SJCRH30 (cell line): ENCODE measurements at places on chromosomes 7 and 10. TPM values are rescaled to one million over a fixed set of nuclear protein-coding genes. Genes with fewer than 3 reads are reported as not detected.

PLPP4 gene
- 0.12 TPM in 1 of 2 replicates, not detected in the other for total RNA-seq

AGAP5 gene
- total RNA-seq = 2.2 and 2.7 TPM in 2 replicates

PARP12 gene
- not detected in 2 replicates for total RNA-seq

RNF32 gene
- total RNA-seq = 0.76 and 0.97 TPM in 2 replicates

TWNK gene
- total RNA-seq = 27.3 and 30.4 TPM in 2 replicates

DNA sequence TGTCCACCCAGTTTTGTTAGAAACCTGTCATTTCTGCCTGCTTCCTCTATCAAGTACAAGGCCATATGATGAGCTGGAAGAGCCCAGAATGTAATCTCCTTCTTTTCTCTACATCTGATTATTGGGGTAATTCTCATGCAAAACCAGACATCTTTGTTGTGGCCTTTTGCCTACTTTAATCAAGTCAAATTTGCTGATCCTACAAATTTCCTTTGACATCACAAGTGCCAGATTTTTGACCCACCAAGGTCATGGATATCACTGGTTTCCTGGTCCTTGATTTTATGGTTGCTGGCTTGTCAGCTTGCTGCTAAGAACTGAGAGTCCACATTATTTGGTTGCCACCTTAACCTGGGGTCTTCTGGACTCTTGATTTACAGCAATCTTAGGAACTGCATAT, 336.1 kb downstream of the TFEC start:
- no peak for DNase-seq

DNA sequence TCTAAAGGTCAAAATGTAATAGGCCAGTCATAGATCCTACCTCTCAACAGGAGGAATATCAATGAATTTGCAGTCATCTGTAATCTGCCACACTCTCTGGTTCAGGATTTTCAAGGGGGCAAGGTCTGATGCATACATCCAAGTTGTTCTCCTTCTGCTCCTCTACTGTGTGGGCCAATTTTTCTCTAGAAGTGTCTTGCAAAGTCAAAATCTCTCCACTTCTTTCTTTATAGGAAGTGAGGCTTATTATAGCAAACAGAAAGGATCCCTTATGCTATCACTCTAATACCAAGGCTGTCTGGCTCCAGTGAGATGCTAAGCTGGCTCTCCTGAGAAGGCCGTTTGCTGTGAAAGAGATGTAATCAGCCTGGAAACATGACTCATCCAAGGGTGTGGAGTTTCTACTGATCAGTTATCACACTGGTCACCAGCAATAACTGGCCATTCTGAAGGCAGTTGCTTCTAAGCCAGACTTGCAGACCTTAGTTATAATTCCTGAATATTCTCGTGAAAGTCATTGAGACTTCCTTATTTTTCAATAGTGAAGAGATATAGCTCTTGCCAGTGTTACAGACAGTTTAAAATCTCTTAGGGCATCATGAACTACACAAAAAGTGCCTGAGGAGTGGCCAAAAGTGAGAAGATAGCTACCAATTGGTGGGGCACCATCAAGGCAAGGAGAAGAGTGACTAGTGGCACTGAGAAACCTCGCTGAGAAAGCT, 43.2 kb upstream of the LRGUK start:
- no peak for DNase-seq

GRCh38 chr7:98178762-98179490, 32.3 kb upstream of the BHLHA15 start:
- no peak for DNase-seq

DNA sequence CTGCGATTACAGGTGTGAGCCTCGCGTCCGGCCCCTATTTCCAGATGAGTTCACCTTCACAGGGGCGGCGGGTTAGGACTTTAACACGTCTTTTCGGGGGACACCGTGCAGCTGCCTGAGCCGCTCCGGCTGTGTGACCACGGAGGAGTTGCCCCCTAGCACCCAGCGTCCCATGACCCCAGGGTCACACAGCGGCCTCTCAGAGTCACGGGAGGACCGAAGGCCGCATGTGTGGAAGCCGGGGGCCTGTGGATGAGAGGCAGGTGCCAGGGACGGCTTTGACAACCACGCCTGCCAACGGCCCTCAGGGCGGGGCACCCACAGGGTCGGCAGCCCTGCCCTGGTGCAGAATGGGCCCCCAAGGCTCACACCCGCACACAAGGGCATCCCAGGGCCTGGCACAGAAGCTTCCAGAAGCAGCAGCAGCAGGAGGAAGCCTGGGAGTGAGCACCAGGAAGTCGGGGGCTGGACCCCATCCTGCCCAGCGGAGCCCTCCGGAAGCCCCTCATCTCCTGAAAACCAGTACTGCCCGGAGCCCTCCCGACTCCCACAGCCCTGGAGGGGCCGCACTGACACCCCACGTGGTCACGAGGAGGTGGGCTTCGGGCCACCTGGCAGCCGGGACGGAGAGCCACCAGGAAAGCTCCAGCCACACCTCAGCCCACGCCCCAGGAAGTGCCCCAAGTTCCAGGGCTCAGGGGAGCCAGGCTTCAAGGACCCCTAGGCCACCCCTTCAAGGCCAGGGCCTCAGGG, 32.7 kb downstream of the ADAP1 start:
- no peak for DNase-seq

DNA sequence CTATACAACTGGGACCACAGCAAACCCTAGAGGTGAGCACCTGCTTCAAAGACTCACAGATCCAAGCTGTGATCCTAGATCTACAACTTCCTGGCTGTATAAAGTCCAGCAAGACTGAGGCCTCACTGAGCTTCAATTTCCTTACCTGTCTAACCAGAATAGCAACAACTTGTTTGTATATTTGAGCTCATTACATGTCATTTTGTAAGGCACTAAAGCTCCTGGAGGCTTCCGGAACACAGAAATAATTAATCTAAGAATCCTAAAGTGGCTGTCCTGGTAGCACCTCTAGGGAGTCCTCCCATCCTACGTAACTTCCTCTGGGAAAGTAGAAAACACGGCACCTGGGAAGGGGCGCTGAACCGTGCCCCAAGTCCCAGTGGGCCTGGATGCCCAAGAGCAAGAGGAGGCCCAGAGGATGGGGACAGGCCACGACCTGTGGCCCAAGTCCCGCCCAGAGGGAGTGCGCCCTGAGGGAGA, 39.4 kb downstream of the HK1 start:
- DNase-seq = no peak

- DNase-seq = peak; percentile 13
Measured at GRCh38 chr7:4144811-4145510, 537.1 kb upstream of the FOXK1 start.

DNA sequence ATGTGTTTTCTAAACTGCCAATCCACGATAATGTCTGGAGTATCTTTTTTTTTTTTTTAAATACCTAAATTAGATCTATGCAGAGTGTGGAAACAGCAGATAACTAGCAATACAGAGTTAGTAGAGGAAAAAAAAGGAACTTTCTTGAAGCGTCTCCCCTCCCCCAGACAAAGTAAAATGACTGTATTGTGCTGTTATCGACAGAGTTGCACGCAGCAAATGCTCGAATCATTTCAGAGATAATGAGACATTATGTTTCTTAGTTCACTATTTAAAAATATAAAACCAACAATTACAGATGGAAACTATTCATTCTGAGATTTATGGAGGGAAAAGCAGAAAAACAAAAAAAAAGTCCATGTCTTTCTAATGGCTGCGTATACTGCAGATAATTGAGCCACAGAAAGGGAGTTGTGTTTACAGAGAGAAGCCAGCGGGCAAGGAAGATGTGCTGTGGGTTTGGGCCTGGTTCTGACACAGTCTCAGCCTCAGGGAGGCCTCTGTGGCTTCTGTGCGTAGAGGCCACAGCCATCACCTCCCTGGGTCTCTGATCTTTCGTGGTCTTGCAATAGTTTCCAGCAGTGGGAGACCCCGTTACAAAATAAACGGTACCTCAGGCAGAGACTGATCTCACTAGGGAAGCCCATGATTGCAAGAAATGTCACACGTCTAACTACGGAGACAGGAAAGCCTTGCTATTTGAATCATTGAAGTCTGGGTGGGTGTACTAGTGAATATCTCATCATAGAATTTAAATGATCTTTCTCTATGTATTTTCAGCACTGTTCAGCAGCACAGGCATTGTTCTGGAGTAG, 19.1 kb upstream of the KLF6 start:
- no peak for DNase-seq

GRCh38 chr10:105953861-105954260, 1210.6 kb downstream of the SORCS1 start:
- DNase-seq = no peak

- no peak for DNase-seq
Measured at GRCh38 chr10:128861018-128861901, 605.8 kb upstream of the MGMT start.

- DNase-seq = no peak
Measured at GRCh38 chr10:132963430-132963960, 21.1 kb upstream of the CFAP46 start.

- no peak for DNase-seq
Measured at GRCh38 chr10:71134732-71135211, 77.6 kb upstream of the UNC5B start.

DNA sequence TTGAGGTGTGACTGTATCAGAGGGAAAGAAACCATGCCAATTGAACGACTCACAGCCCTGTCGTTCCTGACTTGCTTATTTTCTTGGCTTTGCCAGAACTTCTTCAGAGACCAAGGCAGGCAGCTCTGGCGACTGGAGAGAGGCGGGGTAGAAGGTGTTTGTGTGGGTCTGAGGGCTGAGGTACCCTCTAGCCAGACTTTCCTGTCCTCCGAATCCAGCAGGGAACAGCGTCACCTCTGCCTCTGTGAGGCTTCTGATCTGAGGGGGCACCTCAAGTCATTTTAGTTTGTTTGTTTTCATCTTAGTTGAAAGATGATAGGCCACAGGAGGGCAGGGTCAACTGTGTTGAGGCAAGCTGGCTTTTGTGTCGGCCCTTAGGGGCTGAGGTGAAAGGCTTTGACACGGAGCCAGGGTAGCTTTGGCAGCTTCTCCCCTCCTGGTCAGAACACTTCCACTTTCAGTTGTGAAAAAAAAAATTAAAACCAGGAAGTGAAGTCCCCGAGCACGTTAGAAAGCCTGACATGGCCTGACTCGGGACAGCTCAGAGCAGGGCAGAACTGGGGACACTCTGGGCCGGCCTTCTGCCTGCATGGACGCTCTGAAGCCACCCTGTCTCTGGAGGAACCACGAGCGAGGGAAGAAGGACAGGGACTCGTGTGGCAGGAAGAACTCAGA, 1.9 kb downstream of the ACSL5 start:
- no peak for DNase-seq

DNA sequence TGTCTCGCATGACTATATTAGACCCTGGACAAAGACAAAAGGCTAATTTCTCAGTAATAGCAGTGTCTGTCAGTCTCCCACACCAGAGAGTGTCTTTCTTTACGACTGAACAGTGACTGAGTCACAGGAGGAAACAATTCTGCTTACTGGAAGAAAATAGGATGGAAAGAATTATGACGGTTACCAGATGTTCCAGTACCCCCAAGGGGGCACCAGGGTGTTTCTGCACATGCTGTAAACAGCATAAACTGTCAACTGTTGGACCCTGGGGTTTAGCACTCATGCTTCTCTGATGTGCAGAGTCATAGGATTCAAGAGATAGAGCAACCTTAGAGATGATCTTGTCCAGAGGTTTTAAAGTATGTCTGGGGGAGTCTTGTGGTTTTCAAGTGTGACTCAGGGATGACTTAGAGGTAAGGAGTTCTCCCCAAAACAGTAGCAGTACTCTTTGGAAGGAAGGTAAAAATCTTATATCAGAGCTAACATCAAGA, 291.7 kb downstream of the THSD7A start:
- no peak for DNase-seq

- no peak for DNase-seq
Measured at GRCh38 chr10:27569946-27570345, 65.8 kb downstream of the RAB18 start.

- no peak for DNase-seq
Measured at GRCh38 chr10:37952043-37952755, 24.2 kb downstream of the ZNF25 start.

DNA sequence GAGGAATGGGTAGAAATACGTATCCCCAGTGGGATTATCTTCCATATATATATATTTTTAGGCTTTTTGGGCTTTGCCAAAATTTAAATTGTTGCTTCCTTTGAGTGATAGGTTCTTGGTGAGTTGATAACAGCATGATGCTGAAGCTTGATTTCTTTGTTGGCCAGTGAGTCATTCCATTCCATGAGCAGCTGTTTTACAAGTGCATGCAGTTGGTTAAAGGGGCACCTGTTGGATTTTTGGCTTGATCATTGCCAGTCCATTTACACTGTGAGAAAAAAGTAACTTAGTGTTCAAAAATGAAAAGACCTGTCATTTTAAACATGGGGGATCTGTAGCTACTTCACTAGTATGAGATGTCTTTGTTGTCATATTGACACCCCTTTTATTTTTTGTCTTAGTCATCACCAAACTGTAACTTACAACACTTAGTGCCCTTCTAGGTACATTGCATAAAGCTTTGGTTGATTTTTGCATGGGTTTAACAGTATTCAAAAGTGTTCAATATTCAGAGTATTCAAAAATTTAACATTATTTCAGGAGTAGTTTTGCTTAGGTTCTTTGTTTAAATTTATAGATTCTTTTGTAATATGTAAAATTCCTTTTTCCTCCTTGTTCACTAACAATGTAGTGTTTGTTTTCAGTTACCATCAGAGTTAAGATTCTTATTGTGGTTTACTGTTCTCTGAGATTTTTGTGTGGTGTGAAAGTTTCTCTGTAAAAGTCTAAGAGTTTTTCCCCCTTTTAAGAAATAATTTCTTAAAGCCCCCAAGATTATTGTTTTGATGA, 8.8 kb downstream of the AKAP9 start:
- DNase-seq = peak; percentile 80

GRCh38 chr10:107442035-107442505, 277.6 kb upstream of the SORCS1 start:
- DNase-seq = peak; percentile 19

DNA sequence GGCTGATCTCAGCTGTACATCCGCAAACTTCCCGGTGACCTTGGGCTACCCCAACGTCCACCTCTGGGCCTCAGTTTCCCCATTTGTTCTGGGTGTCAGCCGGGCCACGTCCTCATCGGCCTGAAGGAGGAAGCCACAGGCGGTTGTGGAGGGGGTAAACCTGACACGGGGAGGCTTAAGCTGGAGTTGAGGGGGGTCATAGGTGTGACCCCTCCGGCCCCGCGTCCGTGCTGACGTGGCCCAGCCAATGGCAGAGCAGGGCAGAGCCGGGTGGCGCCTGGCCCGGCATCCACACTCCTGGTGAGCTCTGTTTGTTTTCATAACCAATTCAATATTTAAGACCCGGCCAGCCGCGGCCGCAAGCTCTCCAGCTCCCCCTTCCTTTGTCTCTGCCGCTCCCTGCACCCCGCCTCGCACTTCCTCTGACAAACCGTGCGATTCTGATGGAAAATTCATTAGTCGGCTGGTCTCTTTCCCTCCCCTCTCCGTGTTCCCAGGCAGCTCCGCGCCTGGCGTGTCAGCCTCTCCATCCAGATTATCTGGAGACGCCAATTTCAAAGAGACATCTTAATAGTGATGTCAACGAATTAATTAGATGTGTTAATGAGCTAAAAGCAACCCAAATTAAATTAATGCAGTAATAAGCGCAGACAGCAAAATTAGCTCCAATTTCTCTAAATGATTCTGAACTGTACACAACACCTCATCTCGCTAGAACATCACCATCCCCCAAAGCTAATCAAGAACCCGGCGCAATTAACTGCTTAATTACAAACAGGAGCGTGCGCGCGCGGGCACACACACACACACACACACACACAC, 55.4 kb downstream of the MICALL2 start:
- peak; percentile 46 for DNase-seq

- DNase-seq = no peak
Measured at GRCh38 chr10:58335306-58336005, 650 bp downstream of the UBE2D1 start.

GRCh38 chr10:69415951-69416350, 767 bp downstream of the TACR2 start:
- DNase-seq = no peak

GRCh38 chr10:23373156-23373555, 28.6 kb upstream of the C10orf67 start:
- no peak for DNase-seq

GRCh38 chr10:30056767-30057355, 2.5 kb downstream of the JCAD start:
- no peak for DNase-seq
